ENCODE measurements at places on chromosomes 2 and 18.
A peak's percentile ranks its signal among the peaks of the same experiment; 100 is the strongest.

- no peak for DNase-seq
Measured at GRCh38 chr2:9959262-9959661, 7.8 kb downstream of the GRHL1 start.

GRCh38 chr18:51168960-51169662, 28.4 kb downstream of the MEX3C start:
- DNase-seq: no peak

DNA sequence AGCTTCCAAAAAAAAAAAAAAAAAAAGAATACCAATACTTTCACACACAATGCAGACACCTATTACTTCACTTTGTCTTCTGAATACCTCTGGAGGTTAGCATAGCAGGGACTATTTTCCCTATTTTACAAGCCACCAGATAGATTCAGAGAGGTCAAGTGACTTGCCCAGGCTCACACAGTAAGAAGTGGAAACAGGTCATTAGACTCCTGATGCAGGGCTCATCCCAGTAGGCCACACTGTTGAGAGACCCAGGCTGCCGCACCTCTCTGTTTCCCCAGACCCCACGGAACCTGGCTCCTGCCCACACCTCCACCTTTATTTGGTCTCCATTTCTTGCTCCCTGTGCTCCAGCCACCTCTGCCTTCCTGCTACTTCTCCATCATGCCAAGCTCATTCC, 19.4 kb downstream of the SMYD1 start:
- no peak for DNase-seq

DNA sequence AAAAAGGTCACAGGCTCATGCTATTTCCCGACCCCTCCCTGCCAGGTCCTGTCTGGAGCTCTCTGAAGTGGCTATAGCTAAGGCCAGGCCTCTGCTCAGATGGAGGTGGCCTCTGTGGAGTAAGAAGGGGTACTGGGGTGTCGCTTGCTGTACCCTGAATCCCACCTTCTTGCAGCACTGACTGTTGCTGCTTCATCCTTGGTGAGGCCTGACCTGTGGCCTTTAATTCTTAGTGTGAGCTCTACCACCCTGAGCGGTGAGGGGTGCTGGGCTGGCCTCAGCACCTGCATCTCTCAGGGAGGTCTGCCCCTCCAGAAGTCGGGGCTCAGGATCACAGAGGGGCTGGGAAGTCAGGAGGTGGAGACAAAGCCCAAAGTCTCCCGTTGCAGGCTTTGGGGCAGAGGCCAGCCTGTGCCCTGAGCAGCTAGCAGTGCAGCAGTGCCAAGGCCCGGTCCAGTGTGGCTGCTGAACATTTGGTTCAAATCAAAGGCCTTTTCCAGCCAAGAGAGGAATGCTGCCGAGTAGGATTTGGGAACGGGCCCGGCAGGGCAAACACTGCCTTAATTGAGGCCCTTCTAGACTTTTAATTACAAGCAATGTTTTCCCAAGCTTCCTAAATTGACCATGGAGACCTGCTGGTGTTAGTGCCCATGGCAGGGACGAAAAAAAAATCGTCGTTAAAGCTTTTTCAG, 133.5 kb upstream of the HAAO start:
- no peak for DNase-seq

GRCh38 chr2:63712748-63713147, 124.0 kb downstream of the MDH1 start:
- no peak for DNase-seq

- DNase-seq: no peak
Measured at GRCh38 chr18:3782901-3783300, 332.9 kb downstream of the TGIF1 start.

- DNase-seq: no peak
Measured at GRCh38 chr2:74756356-74756890, 77.5 kb upstream of the HK2 start.

DNA sequence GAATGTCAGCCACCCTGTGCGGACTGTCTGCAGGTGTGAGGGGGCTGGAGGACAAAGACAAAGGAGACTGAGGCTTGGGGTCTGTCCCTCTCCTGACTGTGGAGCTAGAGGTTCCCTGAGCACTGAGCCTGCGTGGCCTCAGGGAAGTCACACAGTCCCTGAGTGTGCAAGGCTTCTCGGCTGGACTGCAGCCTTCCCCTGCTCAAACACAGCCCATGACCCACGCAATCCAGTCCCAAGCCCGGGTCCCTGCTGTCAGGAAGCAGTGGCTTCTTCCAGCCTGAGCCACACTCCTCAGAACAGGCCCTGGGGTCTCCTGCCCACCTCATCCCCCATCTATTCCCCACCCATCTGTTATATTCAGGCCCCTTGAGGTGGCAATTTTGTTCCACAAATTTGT, 2.7 kb downstream of the ASTL start:
- DNase-seq: no peak

DNA sequence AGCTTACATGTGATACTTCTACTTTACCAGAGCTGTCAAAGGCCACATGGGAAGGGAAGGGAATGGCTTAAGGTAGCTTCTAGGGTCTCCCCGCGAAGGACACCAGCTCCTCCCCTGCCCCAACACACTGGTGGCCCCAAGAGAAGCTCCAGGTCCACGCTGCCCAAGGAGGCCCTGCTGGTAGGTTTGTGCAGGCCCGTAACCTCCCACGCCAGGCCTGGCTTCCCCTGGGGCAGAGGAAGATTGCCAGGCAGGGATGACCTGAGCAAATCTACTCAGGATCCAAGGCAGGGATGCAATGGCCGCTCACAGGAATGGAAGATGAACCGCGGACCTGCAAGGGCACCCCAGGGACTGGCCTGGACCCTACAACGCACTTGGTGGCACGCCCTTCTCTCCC, 205.1 kb downstream of the MGAT5 start:
- no peak for DNase-seq

DNA sequence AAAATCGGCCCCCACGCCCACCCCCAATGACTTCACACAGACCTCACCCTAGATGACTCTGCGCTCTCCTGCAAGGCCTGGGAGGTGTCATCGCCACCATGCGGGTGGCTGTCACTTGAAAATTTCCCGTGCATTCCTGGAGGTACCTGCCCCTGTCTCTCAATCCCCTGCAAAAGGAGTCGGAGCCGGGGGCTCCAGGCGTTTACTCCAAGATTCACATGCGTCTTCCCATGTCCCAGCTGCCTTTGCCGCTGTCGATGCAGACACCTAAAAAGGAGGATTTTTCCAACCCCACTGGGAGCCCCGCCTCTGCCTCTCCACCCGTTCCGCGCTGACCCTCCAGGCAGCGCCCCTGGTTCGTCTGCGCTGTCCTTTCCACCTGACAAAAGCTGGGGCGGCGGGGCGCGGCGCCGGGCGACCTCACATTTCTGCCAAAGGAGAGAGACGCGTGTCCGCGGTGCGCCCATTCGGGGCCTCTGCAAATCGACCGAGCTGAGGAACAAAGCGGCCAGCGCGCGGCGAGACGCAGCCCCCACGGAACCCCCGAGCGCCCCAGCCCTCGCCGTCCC, 667 bp downstream of the REEP1 start:
- no peak for DNase-seq

DNA sequence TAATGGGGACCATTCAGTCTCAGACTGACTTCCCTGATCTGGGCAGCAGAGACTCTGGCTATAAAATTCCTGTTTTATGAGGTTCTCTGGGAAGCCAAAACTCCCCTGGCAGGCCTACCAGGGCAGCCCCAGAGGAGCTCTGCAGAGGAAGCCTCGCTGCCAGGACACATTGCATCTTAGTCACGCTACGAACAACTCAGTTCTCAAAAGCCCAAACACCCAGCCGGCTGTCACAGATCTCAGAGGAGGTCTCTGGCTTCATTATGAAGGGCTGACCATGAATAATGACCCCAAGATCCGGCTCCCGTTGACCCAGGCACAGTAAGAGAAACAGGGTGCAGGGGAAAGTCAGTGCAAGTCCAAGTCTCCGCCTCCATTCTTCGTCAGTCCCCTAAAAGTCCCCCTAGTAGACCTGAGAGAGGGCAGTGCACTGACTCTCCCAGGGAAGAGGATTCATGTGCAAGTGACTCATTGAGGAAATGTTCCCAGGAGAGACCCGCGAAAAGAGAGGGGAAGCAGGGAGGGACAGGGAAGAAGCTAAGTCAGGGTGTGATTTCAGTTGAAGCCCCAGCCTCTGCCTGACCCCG, 212.3 kb downstream of the CYP26B1 start:
- peak; percentile 51 for DNase-seq

DNA sequence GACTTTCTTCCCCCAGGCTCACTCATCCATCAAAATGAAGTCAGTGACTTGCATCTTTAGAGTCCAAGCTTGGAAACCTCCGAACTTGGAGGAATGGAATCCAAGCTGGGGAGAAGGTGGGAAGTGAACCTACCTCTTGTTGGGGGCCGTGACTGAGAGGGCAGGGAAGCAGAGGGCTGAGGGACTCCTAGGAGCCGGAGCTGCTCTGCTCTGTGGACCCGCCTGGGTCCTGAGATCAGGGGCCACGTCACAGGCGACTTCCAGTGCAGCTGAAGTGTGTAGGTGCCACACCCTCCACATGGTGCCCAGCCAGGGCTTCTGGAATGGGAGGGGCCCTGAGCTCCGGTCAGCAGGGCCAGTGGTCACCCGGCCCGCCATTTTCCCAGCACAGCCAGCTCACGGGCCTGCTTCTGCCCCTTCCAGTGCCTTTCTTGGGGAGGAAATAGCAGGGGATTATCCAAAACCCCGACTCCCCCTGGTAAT, 63.4 kb upstream of the OTOS start:
- DNase-seq: no peak

- DNase-seq: no peak
Measured at GRCh38 chr2:230582851-230583283, 129.8 kb upstream of the CAB39 start.

DNA sequence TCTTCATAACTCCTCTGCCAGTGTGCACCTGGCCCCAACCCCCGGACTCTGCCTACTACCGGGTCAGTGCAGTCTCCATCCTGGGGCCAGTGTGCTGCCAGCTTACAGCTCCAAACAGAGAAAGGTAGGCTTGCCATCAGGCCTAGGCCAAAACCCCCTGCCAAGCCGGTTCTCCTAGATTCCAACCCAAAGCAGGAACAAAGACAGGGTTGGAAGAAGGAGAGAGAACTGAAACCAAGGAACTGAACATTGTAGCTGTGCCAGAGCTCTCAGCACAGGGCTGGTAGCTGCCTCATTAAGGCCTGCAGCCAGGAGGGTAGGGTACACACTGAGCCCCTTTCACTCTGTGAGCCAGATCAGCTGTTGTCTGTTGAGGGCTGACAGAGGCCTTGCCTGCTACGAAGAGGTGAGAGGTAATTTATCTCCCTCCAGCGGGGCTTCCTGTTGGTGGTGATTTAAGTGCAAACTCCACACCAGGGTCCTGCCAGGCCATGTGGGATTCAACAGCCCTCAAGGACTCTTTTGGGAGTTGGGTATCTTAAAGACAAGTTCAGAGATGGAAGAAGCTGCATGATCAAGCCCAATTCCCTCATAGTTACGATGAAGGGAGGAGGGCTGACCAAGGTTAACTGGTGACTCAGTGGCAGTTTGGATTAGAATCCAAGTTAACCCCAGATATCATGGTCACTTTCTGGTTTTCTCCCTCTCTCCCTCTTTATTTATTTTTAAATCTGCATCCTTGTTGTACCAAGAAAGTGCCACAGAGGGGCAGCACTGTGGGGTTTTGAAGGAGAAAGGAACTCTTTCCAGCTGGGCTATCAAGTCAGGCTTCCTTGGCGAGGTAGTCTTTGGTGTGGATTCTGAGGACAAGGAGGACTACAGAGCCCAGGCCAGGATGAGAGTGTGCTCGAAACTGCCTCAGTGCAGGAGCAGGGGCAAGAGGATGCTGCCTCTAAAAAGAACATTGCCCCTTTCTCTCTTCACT, 48.1 kb downstream of the CYRIA start:
- no peak for DNase-seq

GRCh38 chr18:62842898-62843297, 127.6 kb downstream of the PHLPP1 start:
- DNase-seq: no peak

- DNase-seq: no peak
Measured at GRCh38 chr2:234425639-234426603, 71.0 kb downstream of the ARL4C start.

DNA sequence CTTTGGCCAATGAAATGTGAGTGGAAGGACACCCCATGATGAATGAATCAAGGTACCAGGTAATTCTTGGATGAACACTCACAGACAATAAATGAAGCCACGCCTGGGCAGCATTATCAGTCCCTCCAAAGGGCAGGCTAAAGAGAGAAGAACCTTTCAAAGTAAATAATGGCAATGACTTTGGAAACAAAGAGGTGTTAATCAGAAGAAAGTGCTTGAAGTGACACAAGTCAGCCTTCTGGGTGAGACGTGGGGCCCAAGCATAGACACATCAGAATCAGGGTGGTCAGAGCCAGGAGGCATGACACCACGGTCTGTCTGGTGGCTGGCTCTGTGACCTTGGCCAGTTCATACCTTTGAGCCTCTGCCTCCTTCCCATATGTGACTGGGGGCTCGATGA, 103.3 kb downstream of the POLR1A start:
- no peak for DNase-seq

- DNase-seq: no peak
Measured at GRCh38 chr18:59640721-59641120, 56.5 kb downstream of the CCBE1 start.

- no peak for DNase-seq
Measured at GRCh38 chr18:11025671-11026070, 123.7 kb downstream of the PIEZO2 start.

GRCh38 chr2:106161938-106162820, 31.9 kb downstream of the UXS1 start:
- no peak for DNase-seq

- no peak for DNase-seq
Measured at GRCh38 chr2:170163411-170164065, 14.4 kb upstream of the MYO3B start.

GRCh38 chr2:235858881-235859280, 309.3 kb downstream of the GBX2 start:
- DNase-seq: no peak

DNA sequence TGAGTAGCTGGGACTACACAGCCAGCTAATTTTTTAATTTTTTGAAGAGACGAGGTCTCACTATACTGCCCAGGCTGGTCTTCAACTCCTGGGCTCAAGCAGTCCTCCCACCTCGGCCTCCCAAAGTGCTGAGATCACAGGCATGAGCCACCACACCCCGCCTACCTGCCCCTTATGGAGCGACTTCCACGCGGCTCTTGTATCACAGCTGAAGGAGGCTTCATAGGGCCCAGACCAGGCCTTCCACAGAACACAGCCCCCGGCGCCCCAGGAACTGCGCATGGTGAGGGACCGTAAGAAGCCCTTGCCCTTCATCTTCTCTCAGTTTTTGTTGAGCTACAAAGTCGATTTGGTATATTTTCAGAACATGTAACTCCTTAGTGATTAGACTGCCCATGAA, 220.3 kb downstream of the KLHL29 start:
- no peak for DNase-seq

DNA sequence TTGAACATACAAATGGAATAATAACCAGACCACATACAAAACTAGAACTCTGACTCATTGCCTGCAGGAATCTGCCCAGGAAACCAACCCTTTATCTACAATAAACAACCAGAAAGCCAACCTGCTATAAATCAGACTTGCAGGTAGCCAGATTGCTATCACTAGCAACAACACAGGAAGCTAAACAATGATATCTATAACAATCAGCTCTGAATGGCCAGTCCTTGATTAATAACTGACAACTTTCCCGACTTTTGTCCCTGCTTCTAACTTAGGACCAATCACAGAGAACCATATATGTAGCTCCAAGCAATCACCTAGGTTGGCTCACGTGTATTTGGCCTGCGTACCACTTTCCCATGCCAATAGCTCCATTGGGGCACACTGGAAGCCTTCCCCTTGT, 470.8 kb downstream of the RIT2 start:
- DNase-seq: no peak
